ENCODE measurements at places on chromosomes 16 and 17. TPM values are rescaled to one million over a fixed set of nuclear protein-coding genes. Genes with fewer than 3 reads are reported as not detected.

The ZNF598 gene
- 30.8 TPM for total RNA-seq

The UTS2R gene
- total RNA-seq, result not detected

The SULT1A2 gene
- total RNA-seq, result not detected

The KCNAB3 gene
- 0.49 TPM for total RNA-seq

All from hair follicle dermal papilla cell (primary cell).